Activated CD4-positive, alpha-beta T cell treated with anti-CD3 and anti-CD28 coated beads, Interleukin-2, amount 10 ng/mL, durations not matched to agents 24 days and 14 days (primary cell): ENCODE measurements at places on chromosomes 2 and 18. TPM values are rescaled to one million over a fixed set of nuclear protein-coding genes. Genes with fewer than 3 reads are reported as not detected.

DNA sequence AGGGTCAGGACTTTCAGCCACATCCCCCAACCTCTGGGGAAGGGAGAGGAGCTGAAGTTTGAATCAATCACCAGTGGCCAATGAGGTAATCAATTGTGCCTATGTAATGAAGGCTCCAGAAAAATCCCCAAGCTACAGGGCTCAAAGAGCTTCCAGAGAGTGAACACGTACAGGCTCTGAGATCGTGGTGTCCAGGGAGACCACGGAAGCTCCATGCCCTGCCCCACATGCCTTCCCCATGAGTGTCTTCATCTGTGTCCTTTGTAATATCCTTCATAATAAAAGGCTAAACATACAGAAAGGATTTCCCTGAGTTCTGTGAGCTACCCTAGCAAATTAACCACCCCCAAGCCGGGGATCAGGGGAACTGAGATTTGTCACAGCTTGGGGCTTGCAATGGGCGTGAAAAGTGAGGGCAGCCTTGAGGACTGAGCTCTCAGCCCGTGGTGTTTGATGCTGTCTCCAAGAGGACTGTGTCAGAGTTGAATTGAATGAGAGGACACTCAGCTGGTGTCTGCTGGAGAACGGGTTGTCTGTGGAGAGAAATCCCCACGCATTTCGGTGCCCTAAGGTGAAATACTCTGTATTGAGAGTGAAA is 25.5 kb upstream of the TUBB6 start:
- H3K36me3 ChIP-seq: no peaks in the 10 kb centered on the region
- H3K4me3 ChIP-seq: no peak overlapping the region
- DNase-seq: no peak

Gene ANKAR
- total RNA-seq: 2.9 and 3.4 TPM in 2 replicates

GRCh38 chr2:46283693-46284092 is 13.5 kb upstream of the EPAS1 start:
- no peak overlapping the region for H3K4me3 ChIP-seq
- no peak overlapping the region for H3K27ac ChIP-seq
- no peaks in the 10 kb centered on the region for H3K36me3 ChIP-seq
- H3K4me1 ChIP-seq: peaks cover 2% of the 10 kb centered on the region
- no peak for DNase-seq

DNA sequence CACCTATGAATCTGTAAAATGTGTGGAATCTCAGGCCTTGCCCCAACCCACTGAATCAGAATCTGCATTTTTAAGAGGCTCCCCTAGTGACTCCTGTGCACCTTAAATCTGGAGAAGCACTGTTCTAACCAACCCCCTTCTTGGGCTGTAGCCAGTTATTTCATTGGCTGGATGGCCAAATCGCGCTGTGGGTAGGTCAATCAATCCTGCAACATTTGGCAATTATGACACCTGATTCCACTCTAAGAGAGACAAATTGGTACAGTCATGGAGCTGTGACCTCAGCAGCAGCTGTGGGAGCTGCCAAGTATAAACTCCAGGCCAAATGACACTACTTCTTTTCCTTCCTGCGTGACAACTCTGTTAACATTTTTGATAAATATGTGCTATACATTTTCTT is 208.7 kb downstream of the CLIP4 start:
- no peak overlapping the region for H3K4me3 ChIP-seq
- DNase-seq: no peak
- no peak overlapping the region for H3K27ac ChIP-seq
- peaks cover 32% of the 10 kb centered on the region for H3K4me1 ChIP-seq
- H3K27me3 ChIP-seq: peaks cover 15% of the 10 kb centered on the region

DNA sequence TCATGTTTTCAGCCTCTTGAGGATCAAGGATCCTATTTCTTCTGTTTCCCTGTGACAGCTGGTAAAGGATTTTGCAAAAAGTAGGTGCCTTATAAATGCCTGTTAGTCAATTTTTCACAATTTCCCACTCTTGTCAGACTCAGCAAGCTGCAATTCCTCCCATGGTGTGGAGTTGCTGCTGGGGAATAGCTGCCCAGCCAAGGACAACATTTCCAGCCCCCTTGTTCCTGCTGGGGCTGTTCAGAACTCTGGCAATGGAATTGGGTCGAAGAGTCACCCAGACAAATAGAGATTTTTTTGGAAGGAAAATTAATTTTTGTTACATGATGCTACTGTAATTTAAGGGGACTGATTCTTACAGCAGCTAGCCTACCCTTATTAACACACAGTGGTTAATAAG is 43.7 kb downstream of the FSHR start:
- H3K36me3 ChIP-seq: no peaks in the 10 kb centered on the region
- H3K4me1 ChIP-seq: no peaks in the 10 kb centered on the region
- H3K27ac ChIP-seq: no peak overlapping the region
- no peaks in the 10 kb centered on the region for H3K27me3 ChIP-seq
- DNase-seq: no peak
- H3K4me3 ChIP-seq: no peak overlapping the region

DNA sequence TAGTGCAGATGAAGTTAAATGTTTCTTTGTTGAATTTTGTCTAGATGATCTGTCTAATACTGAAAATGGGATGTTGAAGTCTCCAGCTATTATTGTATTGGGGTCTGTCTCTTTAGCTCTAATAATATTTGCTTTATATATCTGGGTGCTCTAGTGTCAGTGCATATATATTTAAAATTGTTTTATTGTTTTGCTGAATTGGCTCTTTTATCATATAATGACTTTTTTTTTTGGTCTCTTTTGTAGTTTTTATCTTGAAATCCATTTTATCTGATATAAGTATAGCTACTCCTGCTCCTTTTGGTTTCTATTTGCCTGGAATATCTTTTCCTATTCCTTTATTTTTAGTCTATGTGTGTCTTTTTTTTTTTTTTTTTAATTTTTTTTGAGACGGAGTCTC is 79.2 kb downstream of the COMMD1 start:
- H3K27me3 ChIP-seq: no peaks in the 10 kb centered on the region
- H3K36me3 ChIP-seq: no peaks in the 10 kb centered on the region
- H3K4me3 ChIP-seq: no peak overlapping the region
- H3K27ac ChIP-seq: no peak overlapping the region
- DNase-seq: no peak
- H3K4me1 ChIP-seq: no peaks in the 10 kb centered on the region

DNA sequence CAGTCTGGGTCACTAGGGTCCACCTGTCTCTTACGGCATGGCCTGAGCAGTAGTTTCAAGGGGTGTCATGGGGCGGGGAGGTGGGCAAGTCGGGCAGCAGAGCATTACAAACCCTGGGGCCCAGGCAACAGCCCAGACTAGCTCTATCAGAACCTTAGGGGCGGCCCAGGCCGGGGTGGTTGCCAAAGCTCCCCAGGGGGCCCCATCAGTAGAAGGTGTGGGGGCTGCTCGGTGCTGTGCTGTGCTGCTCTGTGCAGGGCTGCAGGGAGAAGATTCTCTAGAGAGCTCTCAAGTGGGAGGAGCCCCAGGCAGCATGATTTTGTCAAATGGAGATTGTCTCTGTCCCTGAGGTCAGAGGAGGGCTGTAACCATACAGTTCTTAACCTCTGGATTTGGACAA is 36.4 kb upstream of the SLC14A1 start:
- peaks cover 5% of the 10 kb centered on the region for H3K36me3 ChIP-seq
- DNase-seq: peak; percentile 72

DNA sequence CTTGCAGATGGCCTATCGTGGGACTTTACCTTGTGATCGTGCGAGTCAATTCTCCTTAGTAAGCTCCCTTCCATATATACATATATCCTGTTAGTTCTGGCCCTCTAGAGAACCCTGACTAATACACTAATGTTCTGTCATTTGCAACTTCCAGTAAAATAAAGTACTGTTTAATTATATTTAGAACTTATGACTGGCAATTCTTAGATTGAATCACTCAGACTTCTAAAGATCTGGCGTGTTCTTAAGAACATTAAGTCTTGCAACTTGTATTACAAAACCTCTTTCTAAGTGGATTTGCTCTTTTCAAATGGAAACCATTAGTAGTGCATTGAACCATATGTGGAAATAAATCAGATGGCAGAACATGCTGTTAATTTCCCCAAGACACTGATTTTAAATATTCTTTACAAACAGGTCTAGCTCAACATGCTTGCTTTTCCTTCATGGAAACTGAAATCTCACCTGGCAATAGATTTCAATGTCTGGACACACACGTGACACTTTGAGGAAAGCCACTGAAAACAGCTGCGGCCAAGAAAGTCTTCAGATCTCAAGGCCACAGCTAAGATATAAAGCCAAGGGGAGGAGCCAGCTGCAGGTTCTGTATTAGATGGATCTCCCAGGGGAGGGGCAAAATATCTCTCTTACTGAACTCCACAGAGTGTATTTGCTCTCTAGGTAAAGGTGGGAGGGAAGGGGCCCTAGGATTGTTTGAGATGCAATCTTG is 50.6 kb downstream of the PMAIP1 start:
- peaks cover 13% of the 10 kb centered on the region for H3K4me1 ChIP-seq
- H3K36me3 ChIP-seq: no peaks in the 10 kb centered on the region
- no peak for DNase-seq
- no peak overlapping the region for H3K27ac ChIP-seq
- no peak overlapping the region for H3K4me3 ChIP-seq

Gene MAPRE3
- total RNA-seq: 2.5 and 3.6 TPM in 2 replicates

DNA sequence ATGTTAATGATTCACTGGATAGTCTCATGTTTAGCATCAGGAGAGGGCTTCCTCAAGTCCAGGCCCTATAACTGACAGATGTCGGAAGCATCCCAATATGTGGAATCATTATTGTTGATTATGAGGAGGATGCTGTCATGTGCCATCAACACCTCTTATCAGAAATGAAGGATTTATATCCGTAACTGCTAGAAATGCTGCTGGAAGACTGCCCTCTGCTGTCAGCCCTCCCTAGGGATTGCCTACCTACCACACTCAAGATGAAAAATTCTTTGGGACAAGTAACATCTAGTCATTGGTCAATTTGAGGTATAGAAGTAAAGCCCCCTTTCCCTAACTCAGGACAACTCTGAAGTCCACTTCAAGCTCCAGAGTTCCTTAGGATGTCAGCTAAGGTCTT is 1166.5 kb upstream of the NXPH2 start:
- H3K27me3 ChIP-seq: no peaks in the 10 kb centered on the region
- no peak overlapping the region for H3K27ac ChIP-seq
- H3K4me1 ChIP-seq: no peaks in the 10 kb centered on the region

- H3K27me3 ChIP-seq: no peaks in the 10 kb centered on the region
- H3K36me3 ChIP-seq: peaks cover 17% of the 10 kb centered on the region
- peak overlapping the region; percentile 97 for H3K27ac ChIP-seq
- peaks cover 43% of the 10 kb centered on the region for H3K4me1 ChIP-seq
- H3K4me3 ChIP-seq: peak overlapping the region; percentile 94
Observed at GRCh38 chr2:161243905-161244304, 64.3 kb upstream of the PSMD14 start.

DNA sequence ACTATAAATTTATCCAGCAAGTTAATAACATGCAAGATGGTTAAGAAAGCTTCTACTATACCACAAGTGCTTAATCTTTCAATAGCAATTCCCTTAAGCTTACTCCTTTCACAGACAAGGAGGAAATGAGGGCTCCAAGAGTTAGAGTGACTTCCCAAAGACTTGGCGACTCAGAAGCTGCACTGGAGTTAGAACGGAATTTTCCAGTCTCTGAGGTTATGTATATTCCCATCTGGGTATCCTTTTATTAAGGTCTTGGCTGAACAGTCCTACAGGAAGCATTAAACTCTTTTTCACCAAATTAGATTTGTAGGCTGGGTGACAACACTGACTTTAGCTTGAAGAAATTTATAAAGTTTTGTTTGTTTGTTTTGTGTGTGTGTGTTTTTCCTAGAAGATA is 256.9 kb upstream of the DPP10 start:
- no peak overlapping the region for H3K27ac ChIP-seq
- H3K4me1 ChIP-seq: no peaks in the 10 kb centered on the region

GRCh38 chr2:157172239-157172638 is 85.3 kb upstream of the GALNT5 start:
- peaks cover 8% of the 10 kb centered on the region for H3K27me3 ChIP-seq
- no peaks in the 10 kb centered on the region for H3K36me3 ChIP-seq
- no peak for DNase-seq
- H3K27ac ChIP-seq: no peak overlapping the region
- no peak overlapping the region for H3K4me3 ChIP-seq

Gene PROM2
- total RNA-seq: 0.54 and 1.4 TPM in 2 replicates

DNA sequence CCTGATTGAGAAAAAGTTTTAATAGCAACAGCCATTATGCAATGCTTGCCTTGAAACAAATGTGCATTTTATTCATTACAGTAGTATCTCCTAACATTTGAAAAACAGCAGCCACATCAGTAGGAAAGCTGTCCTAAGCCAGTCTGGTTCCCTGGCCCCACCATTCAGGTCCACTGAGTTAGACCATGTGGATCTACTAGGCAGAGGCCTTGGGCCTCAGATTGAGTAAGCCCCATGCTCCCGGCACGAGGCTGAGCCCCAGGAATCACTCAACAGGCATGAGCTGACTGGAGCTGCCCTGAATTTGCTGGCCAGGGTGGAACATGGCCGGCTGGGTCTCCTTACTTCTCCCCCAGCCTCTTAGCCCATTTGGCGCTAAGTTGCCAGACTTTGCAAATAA is 103.4 kb downstream of the ZFP36L2 start:
- H3K4me3 ChIP-seq: no peak overlapping the region
- no peaks in the 10 kb centered on the region for H3K27me3 ChIP-seq
- no peak overlapping the region for H3K27ac ChIP-seq
- H3K4me1 ChIP-seq: peaks cover 19% of the 10 kb centered on the region
- no peak for DNase-seq
- H3K36me3 ChIP-seq: peaks cover 32% of the 10 kb centered on the region

DNA sequence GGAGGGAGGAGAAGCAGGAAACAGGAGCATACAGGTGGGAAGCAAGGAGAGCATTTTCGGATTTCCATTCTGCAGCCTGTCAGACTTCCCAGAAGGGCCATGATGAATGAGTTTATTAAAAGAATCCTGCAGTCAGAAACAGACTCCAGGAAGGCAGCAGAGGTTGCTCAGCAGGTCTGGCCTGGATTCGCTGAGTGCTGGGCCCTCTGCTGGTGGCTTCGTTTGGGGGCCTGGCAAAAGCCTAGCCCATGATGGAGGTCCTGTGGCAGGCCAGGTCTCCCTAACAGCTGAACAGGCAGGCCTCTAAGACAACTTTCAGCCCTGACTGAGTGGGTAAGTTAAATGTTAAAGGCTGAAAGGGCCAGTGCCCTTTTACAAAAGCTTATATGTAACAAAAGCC is 108.2 kb upstream of the CAPN13 start:
- no peak for DNase-seq
- no peak overlapping the region for H3K27ac ChIP-seq
- no peaks in the 10 kb centered on the region for H3K36me3 ChIP-seq
- no peaks in the 10 kb centered on the region for H3K4me1 ChIP-seq
- no peak overlapping the region for H3K4me3 ChIP-seq
